ENCODE measurements at places on chromosomes 7 and 10.

GRCh38 chr7:137423321-137423720 lies 79.8 kb upstream of the PTN start:
- DNase-seq = no peak

DNA sequence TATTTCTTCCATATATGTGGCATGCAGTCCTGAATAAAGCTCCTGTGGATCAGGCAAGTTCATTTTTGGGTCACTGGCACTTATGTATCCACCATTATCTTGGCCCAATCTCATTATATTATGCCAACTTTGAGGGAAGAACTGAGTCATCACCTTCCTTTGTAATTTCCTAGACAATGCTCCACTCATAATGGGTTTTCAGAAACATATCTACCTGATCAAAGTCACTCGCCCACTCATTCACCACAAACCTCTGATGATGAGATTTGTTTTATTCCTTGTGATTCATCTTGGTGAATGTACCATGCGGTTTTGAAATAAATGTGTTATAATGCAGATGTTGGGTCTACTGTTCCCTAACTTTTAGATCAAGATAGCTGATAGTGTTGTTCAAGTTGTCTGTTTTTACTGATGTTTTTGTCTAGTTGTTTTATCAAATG lies 525.8 kb downstream of the KIF20B start:
- DNase-seq = no peak

GRCh38 chr10:46541017-46541661 lies 15.3 kb downstream of the GPRIN2 start:
- peak; percentile 76 for DNase-seq

DNA sequence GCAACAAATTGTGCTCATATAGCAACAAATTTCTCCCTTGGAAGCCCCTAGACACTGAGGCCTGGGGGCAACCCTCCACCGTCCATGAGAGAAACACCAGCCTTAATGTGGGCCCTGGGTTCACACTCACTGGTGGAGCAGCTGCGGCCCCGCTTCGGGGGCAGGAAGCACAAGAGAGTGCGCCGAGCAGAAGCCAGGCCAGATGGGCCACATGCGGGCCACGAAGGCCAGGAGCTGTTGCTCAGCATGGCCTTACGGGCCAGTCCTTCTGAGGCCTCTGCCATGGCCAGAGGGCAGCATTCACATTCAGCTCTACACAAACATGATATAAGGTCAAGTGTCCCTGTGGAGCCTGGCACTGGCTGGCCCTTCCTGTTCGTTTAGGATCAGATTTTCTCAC lies 60.0 kb upstream of the VIPR2 start:
- no peak for DNase-seq

DNA sequence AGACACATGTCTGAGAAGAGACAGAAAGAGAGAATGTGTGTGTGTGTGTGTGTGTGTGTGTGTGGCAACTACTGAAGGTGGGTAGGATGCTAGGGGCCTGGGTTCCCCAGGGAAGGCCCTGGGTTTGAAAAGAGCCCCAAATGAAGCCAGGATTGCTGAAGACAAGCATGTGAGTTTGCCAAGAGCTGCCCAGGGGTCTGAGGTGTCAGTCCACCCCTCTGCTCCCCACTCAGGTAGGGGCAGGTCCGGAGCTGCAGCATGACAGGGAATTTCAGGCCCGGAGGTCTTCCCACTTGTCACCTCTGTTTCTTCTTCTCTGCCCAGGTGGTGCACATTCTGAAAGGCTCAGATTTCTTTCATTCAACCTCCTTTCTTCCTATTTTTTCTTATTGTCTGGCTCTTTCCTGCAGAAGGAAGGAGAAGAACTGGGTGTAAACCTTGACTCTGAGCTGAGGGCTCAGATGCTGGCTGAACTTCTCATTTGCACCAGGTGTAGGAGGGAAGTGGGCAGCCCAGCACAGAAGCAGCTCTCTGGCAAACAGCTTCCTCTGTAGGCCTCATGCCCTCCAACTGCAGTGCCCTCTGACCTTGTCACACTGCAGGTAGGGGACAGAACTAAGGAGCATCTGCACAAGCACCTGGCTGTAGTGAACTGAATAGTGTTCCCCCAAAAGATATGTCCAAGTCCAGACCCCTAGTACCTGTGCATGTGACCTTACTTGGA lies 79.6 kb upstream of the LRRC4 start:
- DNase-seq = no peak

DNA sequence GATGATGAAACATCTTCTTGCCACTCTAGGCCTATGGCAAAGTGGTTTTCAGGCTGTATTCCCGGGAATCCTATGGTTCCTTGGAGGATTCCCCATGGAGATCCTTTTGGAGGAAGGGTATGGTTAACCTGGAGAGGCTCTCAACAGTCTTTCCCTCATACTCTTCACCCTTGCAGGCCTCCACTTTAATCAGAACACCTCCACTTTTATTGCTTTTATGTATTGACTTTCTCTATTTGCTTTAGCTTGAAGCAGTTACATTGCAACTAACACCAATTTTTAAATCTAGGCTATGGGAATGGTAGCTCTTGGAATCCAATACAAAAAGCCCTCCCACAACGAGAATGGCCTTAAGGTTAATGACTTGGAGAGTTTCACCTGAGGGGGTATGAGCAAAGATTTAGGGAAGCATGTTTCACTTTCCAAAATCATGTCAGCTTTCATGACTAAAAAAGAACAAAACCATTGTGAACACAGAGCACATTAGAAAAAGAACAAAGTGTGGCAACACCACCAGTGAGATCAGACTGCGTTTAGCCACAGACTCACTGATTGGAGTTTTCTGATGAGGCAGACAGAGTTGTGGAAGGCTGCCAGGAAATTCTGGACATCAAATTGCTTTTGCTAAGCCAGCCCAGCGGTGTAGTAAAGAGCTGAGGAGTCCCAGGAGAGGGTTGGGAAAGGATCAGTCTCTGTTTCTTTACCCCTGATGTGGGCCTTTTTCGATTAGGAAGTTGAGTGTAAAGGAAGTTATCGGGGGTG lies 130.4 kb upstream of the BMPER start:
- DNase-seq = no peak

DNA sequence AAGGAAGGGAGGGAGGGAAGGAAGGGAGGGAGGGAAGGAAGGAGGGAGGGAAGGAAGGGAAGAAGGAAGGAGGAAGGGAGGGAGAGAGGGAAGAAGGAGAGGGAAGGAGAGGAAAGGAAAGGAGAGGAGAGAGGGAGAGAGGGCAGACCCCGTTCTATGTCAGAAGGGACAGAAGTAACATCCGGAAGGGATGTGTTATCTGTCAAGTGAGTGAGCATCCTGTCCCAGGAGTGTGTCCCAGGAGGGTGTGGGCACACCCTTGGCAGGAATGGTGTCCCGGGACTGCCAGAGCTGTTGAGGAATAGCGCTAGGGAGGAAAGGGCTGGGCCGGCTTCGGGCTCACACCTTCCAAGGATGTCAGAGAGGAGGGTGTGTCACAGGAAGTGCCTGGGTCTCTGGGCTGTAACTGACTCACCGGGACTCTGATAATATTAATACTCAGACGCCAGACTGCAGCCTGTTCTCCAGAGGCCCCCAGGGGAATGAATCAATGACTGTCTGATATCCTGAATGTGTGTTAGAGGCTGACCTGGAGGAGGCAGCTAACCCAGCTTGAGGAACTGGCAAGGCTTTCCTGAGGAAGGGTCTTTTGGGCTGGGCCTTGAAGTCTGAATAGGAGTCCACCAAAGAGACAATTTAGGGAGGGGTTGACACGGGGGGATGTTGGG lies 125.6 kb upstream of the TNRC18 start:
- DNase-seq = peak; percentile 67

GRCh38 chr7:29194206-29194593 lies 375 bp upstream of the CHN2 start:
- peak; percentile 54 for DNase-seq

GRCh38 chr7:141696348-141696747 lies 5.6 kb downstream of the DENND11 start:
- DNase-seq = no peak

- no peak for DNase-seq
These were observed 89.7 kb upstream of the FAM20C start for GRCh38 chr7:102721-103120.

DNA sequence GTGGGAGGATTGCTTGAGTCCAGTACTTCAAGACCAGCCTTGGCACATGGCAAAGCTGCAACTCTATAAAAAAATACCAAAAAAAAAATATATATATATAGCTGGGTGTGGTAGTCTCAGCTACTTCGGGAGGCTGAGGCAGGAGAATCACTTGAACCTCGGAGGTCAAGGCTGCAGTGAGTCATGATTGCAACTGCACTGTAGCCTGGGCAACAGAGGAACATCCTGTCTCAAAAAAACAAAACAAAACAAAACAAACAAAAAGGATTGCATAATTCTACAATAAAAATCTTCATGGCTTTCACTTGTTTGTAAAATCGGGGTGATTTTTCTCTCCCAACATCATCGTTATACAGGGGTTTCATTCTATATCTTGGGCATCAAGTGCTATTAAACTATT lies 35.1 kb downstream of the GUSB start:
- DNase-seq = no peak

DNA sequence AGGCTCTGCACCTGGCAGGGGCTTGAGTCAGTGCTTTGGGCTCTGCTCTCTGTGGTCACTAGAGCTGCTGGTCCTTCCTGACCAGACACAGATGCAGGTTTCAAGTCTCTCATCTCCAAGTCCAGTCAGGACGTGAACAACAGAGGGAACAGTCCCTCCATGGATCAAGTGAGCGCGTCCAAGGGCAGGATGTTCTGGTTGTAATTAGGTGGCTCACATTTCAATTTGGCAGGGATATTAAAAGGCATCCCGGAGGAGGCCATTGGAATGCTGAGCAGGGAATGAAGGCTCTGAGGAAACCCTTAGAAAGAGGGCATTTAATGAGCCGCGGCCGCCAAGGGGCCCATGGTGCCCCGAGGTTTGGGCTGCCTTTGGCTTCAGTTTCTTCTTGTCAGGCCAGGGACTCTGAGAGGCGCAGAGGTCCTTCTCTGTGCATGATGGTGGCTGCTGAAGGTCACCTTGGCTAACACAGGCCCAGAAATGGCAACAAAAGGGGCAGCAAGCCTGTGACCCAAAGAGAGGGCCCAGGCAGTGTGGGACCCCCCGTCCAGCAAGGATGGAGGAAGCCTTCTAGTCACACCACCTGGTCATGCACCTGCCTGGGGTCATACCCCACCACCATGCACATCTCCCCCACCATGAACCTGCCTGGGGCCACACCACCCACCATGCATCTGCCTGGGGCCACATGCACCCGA lies 30.7 kb upstream of the INPP5A start:
- peak; percentile 24 for DNase-seq

DNA sequence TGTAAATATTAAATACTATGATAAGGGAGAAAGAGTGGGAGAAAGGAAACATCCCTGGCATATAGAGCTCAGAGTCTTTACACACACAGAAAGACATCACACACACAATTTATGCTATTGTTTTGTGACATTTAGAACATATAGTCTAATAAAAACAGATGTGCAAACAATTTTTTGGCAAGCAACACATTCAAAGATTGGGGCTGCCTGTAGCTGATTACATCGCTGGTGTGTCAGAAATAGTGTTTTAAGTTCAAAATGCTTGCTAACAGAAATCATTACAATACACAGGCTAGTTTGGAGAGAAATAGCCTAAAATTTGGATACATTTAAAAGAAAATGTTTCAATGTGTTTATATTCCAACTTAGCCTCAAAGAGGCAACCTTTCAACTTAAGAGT lies 256.7 kb upstream of the NPVF start:
- DNase-seq = no peak

DNA sequence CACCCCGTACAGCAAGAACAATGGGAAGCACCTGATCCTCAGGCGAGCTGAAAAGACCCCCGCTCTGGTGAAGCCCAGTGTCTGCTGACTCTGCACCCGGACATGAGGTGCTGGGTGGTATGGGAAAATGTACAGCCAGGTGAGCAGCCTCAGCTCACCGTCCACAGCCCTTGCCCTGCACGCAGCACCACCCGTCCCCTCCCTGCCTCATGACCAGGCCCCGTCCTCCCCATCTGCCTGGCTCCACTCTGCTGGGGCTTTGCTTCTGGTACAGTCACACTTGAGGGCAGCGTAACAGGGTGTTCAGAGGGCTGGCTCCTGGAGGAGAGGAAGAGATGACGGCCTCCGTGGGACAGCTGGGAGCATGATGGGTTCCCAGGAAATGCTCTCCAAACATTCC lies 49.1 kb downstream of the NCAPG2 start:
- no peak for DNase-seq

DNA sequence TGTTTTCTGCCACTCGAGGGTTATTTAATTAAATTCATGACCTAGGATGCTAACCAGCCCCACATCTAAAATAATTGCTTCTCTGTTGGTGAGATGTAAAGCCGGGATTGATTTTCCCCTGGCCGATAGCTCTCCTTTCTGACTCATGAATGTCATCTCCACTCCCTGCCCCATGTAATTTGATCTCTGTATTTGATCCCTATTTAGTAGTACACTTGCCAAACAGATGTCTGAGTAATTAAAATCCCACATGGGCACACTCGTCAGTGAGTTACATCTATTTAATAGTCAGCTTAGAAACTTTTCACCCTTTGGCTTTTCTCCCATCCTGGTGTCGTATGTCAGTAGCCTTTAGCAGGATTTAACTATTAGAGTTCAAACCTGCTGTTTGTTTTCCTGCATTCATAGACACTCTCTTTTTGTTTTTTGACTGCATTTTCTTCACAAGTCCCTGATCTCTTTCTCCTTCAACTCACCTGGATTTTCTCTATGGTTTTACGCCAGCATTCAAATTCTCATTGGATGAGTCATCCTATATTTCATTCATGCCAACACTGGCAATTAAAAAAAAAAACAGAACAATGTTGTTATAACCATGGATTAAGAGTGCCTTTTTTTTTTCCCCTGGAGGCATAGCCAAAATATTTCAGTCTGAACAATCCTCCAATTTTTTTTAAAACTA lies 82.7 kb downstream of the SPAG6 start:
- DNase-seq = no peak

- no peak for DNase-seq
These were observed 22.1 kb downstream of the HSPA12A start for GRCh38 chr10:116720241-116720643.

DNA sequence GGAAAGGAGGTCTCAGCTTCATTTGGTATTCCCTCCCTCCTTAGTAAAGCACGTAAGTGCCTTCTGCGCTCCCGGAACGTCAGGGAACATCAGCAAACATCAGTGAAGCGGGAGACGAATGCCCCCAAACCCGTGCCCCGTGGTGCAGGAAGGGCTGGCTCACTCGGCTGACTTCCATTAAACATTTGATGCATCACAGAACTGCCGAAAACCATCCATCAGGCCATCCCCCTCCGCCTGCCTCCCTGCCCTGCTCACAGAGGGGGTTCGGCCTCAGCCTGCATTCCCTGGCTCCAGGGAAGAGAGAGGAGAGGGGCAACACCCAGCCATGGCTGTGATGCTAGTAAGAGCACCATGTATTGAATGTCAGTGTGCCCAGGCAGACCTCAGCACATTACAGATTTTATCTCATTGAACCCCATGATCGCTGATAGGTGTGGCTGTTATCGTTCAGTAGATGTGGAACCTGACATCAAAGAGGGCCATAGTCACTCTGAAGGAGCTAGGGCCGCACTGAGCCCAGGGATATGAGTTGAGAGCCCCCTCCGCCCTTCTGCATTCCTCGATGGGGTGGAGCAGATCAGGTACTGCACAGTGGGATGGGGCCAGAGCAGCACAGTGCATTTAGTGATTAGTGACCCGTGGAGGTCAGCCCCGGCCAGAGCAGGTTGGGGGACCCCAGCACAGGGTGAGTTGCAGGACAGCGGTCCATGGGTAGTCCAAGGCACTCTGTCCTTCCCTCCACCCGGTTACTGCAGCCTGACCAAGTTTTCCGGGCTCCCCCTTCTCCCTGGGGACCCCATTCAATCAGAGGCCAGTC lies 146.4 kb downstream of the RPS24 start:
- DNase-seq = no peak

All from lower lobe of right lung (tissue), 2 donors.